Stimulated activated CD4-positive, alpha-beta T cell treated with anti-CD3 and anti-CD28 coated beads, Interleukin-12 subunit alpha, Interleukin-12 subunit beta, amount 100 ng/mL, for 24 hours (primary cell): ENCODE measurements at places on chromosomes 1 and 21.

DNA sequence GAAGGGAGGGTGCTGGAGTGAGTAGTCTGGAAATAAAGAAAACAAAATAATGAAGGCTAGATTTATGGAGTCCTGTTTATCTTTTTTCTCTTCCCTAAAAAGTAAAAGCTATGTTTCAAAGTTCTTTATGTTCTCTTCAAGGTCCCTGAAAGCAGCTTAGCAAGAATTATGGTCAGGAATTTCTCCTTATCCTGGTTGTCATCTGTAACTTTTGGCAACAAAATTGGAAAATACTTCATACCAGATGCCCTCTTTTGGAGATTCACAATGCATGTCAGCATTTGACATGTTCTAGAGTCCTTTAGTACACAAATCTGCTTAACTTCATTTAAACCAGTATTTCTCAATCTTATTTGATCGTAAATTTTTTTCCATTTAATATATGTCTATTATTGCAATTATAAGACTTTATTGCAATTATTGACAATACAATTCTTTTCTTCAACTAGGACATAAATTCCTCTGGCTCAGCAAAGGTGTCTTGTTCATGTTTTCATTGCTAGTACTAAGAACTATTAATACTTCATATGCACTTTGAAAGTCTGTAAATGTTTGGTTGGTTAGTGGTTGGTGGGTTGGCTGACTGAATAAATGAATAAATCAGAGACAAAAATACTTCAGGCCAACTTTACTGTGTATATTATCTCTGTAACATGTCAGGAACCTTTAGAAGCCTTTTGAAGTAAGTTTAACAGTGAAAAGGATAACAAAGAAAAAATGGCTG is 101.5 kb downstream of the ATP1B1 start:
- no peak for DNase-seq

DNA sequence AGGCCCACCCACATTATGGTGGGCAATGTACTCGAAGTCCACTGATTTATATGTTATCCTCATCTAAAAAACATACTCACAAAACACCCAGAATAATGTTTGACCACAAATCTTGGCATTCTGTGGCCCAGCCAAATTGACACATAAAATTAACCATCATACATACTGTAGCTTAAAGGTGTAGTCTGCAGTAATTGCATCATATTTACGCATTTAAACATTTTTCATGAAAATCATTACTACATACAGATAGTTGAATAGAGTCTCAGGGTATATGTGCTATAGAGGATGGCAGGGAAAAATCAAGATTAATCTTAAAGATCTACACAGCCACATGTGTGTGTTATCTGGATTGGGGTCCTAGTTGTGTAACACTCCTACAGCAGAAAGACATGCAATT is 14.5 kb downstream of the ZNF697 start:
- no peak for DNase-seq

DNA sequence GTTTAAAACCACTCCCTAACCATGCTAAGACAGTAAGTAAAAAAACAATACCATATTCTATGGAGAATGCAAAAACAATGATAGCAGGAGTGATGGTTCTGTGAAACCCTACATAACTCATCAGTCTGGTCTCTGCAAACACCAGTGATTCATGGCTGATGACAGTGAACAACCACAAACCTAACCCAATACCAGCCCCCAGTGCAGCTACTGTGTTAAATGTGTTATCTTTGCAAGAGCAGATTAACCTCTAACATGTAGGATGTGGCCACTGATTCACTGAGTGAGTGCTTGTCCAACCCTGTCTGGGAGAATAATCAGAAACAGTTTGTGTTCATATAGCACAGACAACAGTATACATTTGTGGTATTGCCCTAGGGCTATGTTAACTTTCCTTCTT is 100.2 kb upstream of the COG2 start:
- DNase-seq: no peak

DNA sequence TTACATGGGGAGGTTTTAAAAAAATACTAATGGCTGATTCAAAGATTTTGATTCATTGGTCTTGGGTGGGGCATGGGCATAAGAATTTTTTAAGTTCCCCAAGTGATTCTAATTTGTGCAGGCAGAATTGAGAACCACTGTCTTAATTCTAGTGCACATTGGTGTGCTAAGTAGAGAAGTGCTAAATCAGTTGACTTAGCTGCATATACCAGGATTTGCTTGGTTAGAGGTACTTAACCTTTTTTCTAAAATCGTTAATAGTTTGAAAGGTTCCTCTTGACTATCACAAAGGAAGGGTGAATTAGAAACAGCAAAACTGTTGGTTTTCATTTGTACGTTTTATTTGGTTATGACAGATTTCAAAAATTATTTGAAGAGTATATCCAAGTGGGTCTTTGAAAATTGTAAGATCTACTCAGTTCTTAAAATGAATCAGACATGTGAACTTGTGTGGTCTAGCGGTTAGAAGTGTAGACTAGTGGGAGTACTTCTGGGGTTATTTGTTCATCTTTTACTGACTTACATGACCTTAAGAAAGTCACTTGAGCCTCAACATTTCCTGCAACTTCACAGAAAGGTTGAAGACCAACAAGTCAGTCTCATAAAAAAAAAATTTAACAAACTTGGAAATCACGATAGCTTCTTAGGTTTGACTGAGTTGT is 66.7 kb downstream of the RPAP2 start:
- no peak for DNase-seq

GRCh38 chr21:35204850-35205541 is 155.9 kb upstream of the RUNX1 start:
- DNase-seq: no peak

- no peak for DNase-seq
Observed at GRCh38 chr21:22754746-22755145, 1756.5 kb downstream of the NCAM2 start.

DNA sequence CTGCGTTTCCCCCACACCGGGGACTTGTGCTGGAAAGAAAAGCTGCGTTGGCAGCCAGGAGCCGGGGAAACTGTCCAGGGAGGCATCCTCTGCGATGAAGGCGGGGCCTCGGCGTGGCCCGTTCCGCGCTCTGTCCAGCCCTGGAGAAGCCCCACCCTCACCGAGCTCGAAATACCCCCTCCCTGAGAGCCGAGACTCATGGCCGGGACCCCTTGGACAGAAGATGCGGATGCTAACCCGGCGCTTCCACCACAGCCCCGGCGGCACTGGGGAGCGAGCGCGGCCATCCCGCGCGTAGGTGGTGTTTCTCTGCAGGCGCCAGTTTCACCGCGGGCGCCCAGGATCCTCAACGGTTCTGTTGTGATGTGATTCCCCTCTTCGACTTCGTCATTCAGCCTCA is 31.6 kb downstream of the PDE9A start:
- peak; percentile 13 for DNase-seq

GRCh38 chr1:210402560-210402959 is 73.9 kb downstream of the HHAT start:
- DNase-seq: no peak

DNA sequence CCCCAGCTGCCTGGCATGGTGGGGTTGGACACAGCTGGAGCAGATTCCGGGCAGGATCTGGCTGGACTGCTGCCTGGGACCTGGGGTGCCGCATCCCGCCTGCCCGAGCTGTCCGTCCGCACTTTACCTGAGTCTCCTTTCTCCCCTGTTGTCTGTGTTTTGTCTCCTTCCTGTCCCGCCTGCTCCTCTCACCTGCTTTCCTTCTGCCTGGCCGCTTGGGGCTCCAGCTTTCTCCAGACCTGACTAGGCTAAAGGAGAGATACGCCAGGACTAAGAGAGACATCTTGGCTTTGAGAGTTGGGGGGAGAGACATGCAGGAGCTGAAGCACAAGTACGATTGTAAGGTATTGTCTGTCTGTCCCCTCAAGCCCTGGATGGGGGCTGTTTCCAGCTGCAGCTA is 73.3 kb downstream of the ARHGEF10L start:
- DNase-seq: no peak

- DNase-seq: no peak
Observed at GRCh38 chr1:189550498-189550897, 927.2 kb downstream of the BRINP3 start.

DNA sequence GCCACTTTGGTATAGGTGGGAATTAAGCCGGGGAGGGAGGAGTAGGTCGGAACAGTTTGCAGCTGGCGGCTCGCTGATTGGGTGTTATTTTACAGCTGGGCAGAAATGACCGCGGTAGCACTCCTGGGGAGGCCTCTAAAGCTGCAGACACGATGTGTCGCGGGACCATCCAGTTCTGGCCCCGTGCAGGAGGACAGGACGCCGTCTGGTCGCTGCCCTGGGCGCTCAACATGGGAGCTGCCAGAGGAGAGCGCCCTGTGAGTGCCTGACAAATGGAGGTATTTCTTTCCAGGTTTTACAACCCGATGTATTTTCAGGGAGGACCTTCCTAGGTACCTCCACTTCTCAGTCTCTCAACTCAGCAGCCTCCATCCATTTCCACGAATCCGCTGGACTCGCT is 46.2 kb downstream of the CDC7 start:
- no peak for DNase-seq

DNA sequence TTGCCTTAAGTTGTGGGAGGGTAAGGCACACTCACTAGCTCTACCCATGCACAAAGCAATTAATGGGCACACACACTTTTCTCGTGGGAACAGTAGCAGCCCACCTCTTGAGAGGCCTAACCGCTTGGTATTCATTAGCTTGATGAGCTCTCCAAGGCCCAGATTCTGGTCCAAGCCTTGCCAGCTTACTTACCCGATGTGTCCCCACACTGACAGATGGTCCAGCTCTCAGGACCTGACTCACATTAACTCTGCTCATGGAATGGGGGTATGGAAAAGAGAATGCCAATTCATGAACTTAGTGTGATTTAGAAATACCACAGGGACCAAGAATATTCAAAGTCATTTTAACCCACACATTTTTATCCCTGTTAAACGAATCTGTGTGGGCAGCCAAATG is 106.8 kb upstream of the CACHD1 start:
- DNase-seq: no peak

- no peak for DNase-seq
Observed at GRCh38 chr1:225977937-225978748, 21.0 kb downstream of the SDE2 start.

DNA sequence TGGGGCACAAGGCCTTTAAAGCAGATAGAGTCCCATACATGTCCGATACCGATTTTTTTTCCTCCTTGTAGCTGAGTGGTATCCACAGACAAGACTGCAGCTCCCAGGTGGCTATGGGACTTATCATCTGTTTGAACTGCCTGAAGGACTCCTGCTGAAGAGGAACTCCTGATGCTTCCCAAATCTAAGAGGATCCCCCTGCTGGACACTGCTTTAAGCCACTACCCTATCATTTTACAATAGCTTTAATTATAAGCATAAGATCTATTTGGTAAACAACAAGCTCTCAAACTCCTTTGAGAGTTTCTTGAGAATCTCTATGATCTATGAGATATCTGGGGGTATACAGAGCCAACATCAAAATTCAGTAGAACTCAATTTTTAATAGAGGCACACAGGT is 11.7 kb downstream of the NDC1 start:
- DNase-seq: no peak

DNA sequence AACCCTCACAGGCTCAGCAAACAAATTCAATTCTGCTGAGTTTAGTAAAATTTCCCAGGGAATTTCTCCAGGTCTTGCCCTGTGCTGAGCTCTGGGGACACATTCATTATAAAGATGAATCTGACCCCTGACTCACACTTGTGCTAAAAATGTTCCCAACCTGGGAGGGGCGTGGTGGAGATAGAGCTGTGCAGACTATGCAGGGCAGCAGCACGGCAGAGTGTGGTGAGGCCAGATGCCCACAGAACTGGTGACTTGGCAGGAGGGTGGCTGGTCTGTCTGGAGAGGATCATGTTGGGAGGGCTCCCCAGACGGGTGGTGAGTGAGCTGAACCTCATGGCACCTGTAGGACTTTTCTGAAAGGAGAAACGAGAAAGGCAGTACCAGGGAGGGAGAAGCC is 31.6 kb downstream of the FAAH start:
- no peak for DNase-seq

DNA sequence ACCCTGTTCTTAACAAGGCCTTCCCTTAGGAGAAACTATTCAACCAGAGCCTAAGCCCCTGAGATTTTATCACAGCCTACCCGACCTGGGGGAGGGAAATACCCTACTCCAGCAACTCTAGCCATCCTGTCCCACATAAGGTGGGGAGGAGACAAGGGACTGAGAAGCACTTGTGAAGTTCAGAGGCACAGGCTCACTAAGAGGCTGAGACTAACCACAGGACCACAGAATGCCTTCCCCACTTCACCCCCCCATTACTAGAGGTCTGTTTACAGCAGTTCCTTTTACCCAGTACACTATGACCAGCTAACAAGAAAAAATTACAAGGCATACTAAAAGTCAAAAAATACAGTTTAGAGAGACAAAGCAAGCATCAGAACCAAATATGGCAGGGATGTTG is 86.8 kb downstream of the TEX35 start:
- DNase-seq: no peak

DNA sequence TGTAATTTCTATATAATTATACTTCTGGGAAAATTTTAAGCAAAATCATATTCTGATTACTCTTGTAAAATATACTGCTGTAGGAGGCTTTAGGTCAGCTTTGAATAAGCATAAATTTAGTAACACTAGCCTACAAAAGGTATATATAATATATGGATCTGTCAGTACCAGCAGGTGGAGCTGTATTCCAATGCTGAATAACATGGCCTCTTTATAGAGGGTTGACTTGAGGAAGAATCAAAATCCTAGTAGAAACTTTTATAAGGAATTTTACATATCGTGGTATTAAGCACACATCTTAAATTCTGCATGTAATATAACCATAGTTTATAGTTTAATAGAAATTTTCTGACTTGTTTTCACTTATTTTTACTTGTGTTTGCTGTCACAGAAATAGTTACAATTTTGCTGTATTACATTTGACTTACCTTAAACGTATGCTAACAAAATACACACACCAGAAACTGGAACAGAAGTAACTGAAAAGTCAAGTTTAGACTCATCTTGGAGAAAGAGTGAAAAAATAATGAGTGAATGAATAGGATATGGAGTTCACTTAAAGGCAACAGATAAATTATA is 79.3 kb downstream of the HMCN1 start:
- DNase-seq: no peak

DNA sequence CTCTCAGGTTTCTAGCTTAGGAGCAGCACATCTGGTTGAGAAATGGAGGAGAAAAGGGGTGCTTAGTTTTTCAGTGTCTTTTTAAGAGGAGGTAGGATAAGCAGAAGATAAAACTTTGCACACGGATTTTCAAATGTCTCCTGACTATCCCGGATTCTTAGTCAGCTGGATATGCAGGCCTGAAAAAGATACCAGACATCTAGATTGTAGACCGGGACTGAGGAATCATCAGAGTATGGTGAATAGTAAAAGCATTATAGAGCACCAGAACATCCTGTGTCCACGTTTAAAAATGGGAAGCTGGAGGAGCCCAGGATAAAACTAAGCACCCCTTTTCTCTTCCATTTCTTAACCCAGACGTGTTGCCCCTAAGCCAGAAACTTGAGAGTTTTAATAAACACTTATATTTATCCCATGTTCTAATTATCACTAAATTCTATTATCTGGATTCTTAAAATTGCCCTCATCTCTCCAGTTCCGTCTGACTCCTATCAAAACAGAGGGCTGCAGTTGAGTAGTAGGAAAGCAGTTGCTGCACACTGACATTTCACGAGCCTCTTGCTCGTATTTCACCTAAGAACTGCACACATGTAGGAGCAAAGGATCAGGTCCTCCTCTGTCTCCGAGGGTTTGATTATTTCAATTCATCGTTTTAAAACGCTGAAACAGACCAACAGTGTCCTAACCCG is 609 bp downstream of the PIGK start:
- no peak for DNase-seq
